Effector memory CD8-positive, alpha-beta T cell (primary cell): ENCODE measurements at places on chromosomes 1 and 21.
A peak's percentile ranks its signal among the peaks of the same experiment; 100 is the strongest.

DNA sequence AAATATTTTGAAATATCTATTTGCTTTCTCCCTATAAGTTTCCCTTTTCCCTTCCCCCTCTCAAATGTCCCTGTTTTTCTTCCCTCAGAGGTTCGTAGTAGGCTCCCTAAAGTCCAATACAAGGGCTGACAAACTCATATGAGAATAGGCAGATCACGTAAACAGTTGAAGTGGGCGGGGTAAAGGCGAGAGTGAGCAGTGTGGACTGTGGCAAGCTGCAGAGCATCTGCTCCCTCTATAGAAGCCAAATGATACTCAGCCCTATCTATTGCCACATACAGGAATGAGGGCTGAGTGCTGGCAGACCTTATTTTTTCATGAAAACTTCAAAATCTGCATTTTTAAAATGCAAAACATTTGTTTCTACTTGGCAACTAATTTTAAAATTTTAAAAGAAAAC, 26.3 kb downstream of the PRDX6 start:
- DNase-seq = no peak

- no peak for DNase-seq
Observed at GRCh38 chr1:37951783-37952624, 5.2 kb upstream of the INPP5B start.

DNA sequence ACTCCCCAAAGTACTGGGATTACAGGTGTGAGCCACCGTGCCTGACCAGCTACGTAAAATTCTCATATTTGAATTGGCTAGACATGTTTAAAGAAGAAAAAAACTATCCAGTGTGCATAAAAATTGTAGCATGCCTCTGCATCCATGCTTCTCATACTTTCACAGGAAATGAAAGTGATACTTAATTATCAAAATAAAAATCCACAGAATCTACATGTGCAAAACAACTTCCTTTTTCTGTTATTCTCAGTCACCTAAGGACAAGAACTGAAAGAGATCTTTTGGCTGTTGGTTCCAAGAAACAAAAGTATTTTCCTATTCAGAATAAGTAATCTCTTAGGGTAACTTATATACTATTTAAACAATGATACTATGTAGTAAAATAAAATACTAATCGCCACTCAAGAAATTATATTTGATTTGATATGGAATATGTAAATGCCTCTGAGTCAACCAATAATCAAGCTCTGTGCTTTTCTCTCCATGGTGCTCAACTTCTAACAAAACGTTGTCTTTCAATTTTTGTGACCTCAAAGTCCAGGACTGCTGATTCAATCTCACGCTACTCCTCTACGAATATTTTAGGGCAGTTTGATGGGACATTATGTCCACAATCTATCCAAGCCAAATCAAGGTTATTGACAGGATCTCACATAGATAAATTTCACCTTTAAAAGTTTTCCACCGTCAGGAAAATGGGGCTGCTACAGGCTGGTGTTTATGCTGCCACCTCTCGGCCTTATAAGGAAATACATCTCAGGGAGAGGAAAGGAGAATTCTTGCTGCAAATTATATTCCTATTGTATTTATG, 102.7 kb downstream of the ZNF281 start:
- peak; percentile 18 for DNase-seq

DNA sequence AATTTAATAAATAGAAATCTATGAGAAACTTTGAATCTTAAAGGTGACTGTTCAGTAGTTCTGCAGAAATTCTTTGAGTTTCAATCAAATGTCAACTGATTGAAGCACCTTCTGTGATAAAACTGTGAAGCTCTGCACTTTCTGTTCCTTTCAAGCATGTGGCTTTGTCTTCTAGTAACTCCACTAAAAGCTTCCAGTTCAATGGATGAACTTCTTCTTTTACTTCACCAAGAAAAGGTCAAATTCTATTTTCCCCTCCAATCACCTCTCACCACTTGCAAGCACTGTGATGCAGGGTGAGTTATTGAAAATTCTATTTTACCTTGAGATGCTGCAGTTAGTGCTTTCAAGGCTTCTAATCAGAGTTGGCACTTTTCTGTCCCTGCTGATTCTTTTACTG, 515.3 kb upstream of the B3GALT2 start:
- DNase-seq = no peak

DNA sequence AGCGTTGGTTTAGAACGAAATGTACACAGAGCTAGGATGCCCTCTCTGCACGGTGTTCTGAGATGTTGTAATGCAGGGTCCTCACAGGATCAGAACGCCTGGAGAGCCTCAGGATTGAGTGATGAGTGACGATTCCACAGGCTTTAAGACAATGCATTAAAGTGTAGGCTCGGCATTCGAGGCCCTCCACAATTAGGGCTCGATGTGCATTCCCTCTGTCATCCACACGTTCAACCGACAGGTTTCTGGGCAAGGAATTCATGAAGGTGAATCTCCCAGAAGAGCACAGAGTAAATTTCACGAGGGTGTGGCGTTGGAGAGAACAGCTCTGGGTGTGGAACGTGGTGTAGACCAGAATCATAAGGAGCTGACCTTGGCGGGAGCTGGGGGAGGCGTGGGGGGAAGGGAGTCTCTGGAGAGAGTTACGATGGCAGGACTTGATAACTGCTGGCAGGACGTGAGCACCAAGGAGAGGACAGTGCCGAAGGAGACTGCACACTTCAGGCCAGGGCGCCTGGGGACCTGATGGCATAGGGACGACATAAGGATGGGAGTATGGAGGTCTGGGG, 51.0 kb upstream of the EFHD2 start:
- no peak for DNase-seq

- no peak for DNase-seq
Observed at GRCh38 chr1:9356829-9357466, 64.3 kb downstream of the SPSB1 start.

GRCh38 chr1:203661572-203661971, 34.9 kb downstream of the ATP2B4 start:
- DNase-seq = no peak

DNA sequence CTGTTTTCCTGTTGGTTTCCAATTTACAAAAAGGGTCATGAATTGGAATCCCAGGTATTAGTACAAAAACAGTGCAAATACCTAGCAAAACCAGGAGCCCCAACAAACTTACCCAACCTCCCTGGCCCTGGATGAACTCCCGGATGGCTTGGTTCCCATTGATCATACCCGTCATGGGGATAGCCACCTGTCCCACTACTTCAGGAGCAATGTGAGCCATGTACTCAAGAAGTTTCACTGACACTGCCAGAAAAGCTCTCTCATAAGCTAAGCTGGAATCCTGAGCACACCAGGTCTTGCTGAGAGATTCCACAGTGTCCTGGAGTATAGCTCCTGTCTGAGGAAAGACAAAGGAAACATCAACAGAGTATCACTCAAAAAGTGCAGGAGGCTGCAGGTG, 5.7 kb downstream of the BCL2L15 start:
- no peak for DNase-seq

GRCh38 chr1:234170622-234171021, 202.6 kb upstream of the COA6 start:
- DNase-seq = no peak

DNA sequence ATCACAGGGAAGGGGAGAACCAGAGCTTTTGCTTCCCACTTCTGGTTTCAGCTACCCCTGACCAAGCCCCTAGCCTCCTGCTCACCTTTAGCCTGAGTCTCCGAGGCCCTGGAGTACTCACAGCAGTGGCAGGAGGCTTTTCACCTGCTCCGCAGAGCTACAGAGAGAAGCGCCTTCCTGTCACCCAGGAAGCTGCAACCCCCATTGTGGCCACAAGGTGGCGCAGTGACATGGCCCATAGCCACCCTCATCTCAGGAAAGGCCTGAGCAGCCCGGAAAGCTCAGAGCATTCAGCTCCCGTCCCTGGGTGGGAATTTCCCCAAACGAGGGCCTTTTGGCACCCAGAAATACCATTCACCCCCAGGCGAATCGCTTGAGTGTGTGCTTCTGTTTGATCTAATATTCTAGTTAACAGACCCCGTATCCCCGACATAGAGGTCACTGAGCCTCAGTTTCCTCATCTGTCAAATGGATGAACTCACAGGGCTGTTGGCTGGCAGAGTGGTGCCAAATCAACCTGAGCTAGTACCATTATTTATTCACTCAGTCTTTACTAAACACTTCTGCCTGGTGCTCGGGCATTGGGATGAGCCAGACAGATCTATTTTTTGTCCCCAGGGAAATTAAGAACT, 25.3 kb downstream of the A3GALT2 start:
- peak; percentile 87 for DNase-seq

- DNase-seq = no peak
Observed at GRCh38 chr1:163820226-163820625, 498.5 kb downstream of the NUF2 start.

GRCh38 chr1:9438431-9439073, 100.7 kb upstream of the SLC25A33 start:
- DNase-seq = no peak

DNA sequence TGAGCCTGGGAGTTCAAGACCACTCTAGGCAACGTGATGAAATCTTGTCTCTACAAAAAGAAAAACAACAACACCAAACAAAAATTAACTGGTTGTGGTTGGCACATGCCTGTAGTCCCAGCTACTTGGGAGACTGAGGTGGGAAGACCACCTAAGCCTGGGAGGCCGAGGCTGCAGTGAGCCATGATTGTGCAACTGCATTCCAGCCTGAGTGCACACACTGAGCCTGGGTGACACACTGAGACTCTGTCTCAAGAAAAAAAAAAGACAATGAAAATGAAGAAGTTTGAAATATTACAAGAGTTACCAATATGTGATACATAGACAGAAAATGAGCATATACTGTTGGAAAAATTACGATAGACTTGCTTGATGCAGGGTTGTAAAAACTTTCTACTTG, 31.9 kb downstream of the PDC start:
- DNase-seq = no peak

DNA sequence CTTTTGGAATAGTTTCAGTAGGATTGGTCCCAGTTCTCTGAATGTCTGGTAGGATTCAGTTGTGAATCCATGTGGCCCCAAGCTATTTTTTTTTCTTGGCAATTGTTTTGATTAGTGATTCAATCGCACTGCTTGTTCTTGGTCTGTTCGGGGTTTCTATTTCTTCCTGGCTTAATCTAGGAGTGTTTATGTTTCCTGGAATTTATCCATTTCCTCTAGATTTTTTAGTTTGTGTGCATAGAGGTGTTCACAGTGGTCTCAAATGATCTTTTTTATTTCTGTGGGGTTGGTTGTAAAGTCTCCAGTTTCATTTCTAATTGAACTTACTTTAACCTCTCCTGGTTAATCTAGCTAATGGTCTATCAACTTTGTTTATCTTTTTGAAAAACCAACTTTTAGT, 117.6 kb downstream of the NME7 start:
- DNase-seq = no peak

DNA sequence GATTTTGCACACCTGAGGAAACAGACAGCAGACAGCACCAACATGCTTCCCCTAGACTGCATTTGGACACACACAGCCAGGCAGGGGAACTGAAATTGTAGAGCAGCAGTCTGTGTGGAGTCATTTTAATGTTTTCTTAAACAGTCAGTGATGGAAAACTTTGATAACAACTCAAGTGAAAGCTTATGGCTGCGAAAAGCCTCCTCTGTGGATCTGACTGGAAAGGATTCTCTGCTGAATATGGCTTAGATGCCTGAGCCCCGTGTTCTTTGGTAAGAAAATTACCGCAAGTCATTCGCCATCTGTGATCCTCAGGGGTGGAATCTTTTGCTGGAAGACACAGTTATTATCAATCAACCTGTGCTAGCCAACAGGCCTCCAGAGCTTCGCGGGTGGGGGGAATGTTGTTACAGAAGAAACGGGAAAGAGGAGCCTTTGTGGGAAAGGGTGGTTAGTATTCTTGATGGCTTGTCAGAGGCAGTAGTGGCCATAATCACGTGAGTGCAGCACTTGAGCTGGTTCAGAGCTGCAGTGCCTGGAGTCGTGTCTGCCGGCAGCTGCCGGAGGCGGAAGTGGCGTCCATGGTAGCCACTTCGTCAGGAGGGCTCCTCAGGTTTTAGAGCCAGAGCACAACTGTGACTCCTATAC, 204.7 kb downstream of the ST6GALNAC3 start:
- DNase-seq = no peak

DNA sequence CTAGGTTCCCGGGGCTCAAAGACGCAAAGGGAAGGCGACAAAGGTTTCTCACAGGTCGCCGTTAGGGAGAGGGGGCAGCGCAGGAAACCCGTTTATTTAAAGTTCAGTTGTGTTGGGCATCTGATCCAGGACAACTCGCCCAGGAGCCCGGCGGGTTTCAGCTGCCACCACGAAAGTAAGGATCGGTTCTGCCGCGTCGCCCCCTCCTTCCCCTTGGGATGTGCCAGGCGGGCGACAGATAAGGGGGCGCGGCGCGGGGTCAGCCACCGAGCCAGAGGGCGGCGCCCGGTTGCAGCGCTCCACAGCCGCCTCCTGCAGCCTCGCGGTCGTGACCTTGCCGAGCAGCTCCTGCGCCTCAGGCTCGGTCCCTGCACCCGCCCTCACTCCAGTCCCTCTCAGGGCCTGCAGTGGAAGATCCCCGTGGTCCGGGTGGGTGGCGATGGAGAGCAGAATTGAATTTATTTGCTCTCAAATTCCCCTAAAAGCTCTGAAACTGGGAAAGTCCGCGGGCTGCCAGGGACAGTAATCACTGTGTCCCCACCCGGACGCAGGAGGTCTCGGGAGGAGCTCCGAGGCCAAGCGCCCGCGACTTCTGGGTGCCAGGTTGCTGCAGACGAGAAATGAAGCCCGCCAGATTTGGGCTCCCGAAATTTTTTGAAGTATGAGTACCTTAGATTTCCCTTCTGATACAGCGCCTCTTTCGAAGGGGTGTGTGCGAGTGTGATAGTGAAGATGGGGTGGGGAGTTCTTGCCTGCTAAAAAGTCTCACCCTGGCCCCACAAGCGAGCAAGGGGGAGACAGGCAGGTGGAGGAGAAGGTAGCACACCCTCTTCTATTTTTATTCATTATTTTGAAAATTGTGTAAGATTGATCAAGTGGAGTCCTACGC, 28.4 kb upstream of the NFIA start:
- DNase-seq = peak; percentile 8
